ENCODE measurements at places on chromosomes 7 and 10. TPM values are rescaled to one million over a fixed set of nuclear protein-coding genes. Genes with fewer than 3 reads are reported as not detected.

Gene C10orf62
- 0.90 TPM for total RNA-seq

Gene OR13A1
- not detected for total RNA-seq

Gene RPA3
- 30.7 TPM for total RNA-seq

Gene PDE6C
- total RNA-seq, result not detected

Gene SYNPO2L
- 1.2 TPM for total RNA-seq

Gene CALHM2
- total RNA-seq, result 28.0 TPM

Gene EBLN1
- total RNA-seq, result not detected

Gene PRSS37
- total RNA-seq, result not detected

- no peak for DNase-seq
Measured at GRCh38 chr7:41911792-41912191, 208.9 kb upstream of the INHBA start.

- DNase-seq, result no peak
Measured at GRCh38 chr7:128422842-128423241, 13.1 kb upstream of the IMPDH1 start.

DNA sequence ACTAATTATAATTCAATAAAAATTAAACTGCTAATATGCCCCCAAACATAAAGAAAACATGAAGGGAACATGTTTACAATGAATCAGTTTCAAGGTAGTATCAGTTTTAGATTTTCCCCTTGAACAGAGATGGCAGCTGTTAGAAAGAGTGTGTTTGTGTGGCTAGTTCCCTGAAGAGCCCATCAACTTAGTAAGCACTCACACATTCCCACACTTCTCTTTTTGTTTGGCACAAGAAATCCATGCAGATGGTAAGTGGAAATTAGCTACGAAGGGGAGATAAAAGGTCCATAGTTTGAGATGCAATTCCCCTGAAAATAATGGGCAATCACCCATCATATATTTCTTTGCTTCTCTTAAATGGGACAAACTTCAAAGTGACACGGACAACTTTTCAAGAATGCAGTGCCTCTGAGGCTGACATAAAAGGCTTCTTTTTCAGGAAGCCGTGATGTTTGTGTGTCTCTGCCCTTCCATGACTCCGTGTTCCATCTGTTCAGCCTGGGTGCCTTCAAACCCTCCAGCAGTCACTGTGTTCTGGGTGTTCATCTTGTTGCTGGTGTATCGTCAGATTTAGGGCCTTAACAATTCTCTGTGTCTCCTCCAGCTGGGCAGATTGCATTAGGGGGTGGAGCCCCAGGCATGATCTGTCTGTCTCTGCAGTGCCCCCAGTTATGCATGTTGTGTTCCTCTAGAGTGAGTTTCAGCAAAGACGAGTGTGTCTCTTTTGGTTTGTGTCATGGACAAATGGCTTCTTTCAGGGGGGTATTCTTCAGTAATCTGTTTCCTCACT, 259.5 kb upstream of the NPY start:
- DNase-seq, result no peak

- no peak for DNase-seq
Measured at GRCh38 chr7:157837561-157837960, 500.8 kb downstream of the DNAJB6 start.

- DNase-seq, result no peak
Measured at GRCh38 chr7:141945356-141945755, 1.4 kb downstream of the CLEC5A start.

DNA sequence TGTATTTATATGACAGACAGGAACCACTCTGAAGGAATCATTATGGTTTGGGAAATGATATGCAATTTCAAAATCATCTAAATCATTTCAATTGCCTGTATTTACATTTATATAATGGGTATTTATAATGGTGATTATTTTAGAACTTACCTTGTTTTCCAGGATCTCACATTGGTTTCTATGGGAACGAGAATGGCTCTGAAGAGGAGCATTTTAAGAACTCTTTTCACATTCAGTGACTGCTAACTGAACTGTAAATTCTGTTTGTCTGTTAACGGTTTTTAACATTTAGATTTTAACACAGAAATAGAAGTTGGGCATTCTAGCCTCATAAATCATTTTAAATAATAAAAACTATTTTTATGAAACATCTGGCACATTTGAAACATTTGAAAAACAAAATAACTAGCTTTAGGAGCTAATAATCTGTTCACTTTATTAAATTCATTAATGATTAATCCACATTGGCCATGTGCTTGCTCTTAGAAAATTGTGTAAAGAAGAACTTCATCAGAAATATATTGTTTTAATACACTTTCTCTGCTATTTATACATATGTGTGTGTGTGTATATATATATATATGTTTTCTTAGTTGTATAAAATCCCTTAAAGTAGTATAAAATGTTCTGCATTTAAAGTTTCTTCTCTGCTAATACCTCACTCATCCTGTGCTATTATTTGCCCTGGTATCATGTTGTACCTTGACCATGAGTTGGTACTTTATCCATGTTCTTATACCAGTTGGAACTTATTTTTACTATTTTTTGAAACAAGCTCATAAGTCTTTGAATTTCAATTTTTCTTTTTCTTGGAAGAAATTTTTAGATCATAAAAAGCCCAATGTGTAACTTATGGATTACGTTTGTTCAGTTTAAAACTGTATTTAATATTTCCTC, 8.7 kb upstream of the SEM1 start:
- no peak for DNase-seq

DNA sequence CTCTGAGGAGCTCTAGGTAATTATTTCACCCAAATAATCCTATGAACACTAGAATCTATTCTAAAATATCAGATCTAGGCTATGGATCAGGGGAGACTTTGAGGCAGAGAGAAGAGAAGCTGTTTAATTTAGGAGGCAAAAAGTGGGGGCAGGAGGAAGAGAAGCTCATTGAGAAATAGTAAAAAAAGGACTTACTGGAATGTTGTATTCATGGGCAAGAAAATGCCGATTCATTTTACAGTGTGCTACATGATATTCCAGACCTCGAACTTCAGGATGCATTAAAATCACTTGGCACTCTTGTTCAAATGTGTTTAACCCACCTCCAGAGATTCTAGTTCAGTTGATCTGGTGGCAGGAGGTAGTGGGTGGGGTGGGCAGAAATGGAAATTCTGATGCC, 109.5 kb upstream of the ITGB1 start:
- no peak for DNase-seq

DNA sequence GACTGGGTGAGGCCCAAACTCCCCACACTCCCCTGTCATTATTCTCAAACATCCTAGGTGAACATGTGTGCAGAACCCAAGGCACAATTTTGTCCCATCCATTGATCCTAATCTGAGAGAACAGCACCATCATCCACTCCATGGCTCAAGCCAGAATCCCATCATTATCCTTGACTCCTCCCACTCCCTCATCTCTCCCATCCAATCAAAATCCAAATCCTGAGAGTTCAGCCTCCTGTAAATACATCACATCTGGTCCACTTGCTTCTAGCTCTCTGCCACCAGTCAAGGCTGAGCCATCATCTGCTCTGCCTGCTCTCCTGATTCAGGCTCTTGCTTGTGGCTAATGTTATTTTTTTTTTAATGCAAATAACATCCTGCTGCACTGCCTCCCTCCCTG, 75.9 kb upstream of the SLF2 start:
- no peak for DNase-seq

DNA sequence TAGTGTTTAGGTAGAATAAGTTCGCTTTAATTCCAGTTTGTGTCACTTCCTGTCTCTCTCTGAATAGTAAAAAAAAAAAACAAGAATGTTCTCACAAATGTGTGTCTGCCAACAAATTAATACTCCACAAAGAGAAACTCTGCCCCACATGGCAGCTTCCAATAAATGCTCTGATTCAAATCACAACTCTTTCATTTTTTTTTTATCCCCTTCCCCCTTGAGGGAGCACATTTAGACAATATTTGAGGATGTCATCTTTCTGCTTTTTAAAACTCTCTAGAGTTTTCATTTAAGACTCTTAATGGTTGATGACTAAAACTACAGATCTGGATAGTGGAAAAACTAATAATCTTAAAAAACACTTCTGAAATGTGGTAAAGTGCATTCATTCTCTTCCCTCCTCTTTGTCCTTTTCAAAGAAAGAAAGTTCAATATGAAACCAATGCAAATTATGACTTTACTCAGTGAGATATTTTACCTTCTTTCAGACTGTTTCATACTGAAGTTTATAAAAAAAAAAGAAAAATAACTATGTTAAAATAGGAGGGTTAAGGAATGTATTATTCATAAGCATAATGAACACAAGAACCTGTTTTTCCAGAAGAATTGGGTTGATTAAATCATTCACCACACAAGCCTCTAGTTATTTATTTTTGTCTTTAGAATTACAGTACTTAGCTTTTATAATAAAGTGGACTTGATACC, 42.3 kb downstream of the ARID5B start:
- no peak for DNase-seq

Measured in adrenal gland (tissue), 19 donors.